Hair follicular keratinocyte (primary cell): ENCODE measurements at places on chromosomes 5 and 9. TPM values are rescaled to one million over a fixed set of nuclear protein-coding genes. Genes with fewer than 3 reads are reported as not detected.

Gene GADD45G
- 0.19 TPM in 1 of 2 replicates, not detected in the other for total RNA-seq

Gene CRB2
- not detected in 2 replicates for total RNA-seq

Gene STK32A
- total RNA-seq = under 0.01 TPM in 1 of 2 replicates, not detected in the other

Gene RNF145
- total RNA-seq = 38.5 and 38.7 TPM in 2 replicates

Gene SLC4A9
- total RNA-seq = not detected in 2 replicates

Gene OR1N2
- total RNA-seq = not detected in 2 replicates

Gene LCN9
- not detected in 2 replicates for total RNA-seq

Gene CDH6
- total RNA-seq = not detected in 2 replicates

Gene PCDHGA2
- 0.04 and 0.55 TPM in 2 replicates for total RNA-seq

Gene CDH12
- not detected in 2 replicates for total RNA-seq
